ENCODE measurements at places on chromosomes 16 and 17.
A peak's percentile ranks its signal among the peaks of the same experiment; 100 is the strongest.

GRCh38 chr17:39954876-39955275 is 7.9 kb upstream of the GSDMA start:
- DNase-seq = no peak

GRCh38 chr17:57752031-57752905 is 7.2 kb upstream of the CCDC182 start:
- DNase-seq = no peak

- DNase-seq = no peak
These were observed 28.4 kb downstream of the HAPSTR1 start for GRCh38 chr16:9119795-9120194.

DNA sequence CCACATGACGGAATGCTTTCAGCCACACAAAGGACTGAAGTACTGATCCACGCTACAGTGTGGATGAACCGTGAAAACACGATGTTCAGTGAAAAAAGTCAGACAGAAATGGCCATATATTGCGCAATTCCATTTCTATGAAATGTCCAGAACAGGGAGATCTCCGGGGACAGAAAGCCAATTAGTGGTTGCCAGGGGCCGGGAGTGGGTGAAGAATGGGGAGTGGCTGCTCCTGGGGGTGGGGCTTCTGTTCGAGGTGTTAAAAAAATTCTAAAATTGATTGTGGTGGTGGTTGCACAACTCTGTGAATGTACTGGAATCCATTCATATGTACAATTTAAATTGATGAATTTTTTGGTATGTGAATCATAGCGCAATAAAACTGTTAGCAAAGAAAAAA is 154.8 kb upstream of the HSBP1 start:
- DNase-seq = no peak

DNA sequence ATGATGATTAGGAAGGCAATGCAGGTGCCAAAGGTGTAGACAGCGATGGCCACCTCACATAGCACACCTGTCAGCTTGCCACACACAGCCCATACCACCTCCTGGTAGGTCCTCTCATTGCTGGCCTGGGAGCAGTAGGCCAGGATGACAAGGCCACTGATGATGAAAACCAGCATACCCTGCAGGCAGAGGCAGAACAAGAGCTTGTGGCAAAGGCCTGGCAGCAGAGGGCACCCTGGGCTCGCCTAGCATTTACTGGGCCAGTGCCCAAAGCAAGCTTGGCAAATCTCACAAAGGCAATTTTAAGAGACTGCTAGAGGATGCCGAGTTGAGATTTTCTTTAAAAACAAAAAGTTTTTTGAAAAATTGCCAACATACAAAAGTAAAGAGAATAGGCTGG is 5.9 kb downstream of the SLC38A7 start:
- no peak for DNase-seq

- peak; percentile 90 for DNase-seq
These were observed 53.3 kb upstream of the TOB1 start for GRCh38 chr17:50919321-50920040.

GRCh38 chr17:17724307-17725010 is 43.2 kb downstream of the RAI1 start:
- peak; percentile 80 for DNase-seq

- DNase-seq = no peak
These were observed 5.4 kb upstream of the NUP85 start for GRCh38 chr17:75199886-75200618.

DNA sequence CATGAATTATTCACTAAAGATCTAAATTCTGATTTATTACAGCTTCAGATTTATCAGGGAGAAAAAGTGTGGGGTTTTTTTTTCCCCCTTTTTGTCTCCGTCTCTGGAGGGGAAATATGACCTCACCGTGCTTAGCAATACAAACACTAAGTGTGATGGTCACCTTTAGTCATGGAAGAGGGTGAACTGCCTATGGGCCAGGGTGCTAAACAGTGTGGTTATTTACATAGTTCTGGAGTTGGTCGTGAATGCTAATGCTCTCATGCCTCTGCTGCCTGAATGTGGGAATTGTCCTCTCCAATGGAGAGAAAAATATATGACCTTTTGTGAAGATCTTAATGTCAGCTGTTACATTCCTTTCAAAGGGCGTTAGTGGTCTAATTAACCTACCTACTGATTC is 44.8 kb upstream of the MSI2 start:
- no peak for DNase-seq

GRCh38 chr17:74840989-74841666 is 18.6 kb downstream of the GRIN2C start:
- DNase-seq = no peak

- DNase-seq = no peak
These were observed 4.2 kb upstream of the GPRC5B start for GRCh38 chr16:19888834-19889233.

DNA sequence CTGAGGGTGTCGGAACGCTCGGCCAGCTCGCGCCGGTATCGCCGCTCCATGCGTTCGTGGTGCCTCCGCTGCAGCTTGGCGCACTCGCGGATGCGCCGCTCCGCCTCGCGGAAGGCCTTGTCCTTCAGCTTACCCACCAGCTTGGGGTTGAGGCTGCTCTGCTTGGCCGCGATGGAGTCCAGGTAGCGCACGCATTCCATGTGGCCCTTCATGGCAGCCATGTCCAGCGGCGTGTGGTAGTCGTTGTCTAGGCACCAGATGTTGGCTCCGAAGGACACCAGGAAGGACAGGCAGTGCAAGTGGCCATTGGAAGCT is 2.8 kb downstream of the USH1G start:
- DNase-seq = no peak

DNA sequence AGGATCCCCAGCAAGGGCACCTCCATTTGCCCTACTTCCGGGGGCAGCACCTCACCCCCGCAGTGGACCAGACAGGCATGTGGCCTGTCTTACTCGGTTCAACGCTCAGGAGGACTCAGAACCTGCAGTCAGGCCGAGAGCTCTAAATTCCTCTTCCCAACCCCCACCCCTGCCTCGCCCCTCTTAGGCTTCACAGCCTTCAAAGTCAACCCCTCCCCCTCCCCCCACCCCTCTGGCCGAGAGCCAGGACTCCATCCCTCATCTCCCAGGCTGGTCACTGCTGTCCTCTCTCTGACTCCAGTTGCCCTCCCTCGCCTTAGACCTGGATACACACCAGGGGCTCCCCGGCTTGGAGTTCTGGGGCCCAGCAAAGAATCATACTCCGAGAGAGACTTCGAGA is 8.1 kb upstream of the HS3ST6 start:
- DNase-seq = no peak

DNA sequence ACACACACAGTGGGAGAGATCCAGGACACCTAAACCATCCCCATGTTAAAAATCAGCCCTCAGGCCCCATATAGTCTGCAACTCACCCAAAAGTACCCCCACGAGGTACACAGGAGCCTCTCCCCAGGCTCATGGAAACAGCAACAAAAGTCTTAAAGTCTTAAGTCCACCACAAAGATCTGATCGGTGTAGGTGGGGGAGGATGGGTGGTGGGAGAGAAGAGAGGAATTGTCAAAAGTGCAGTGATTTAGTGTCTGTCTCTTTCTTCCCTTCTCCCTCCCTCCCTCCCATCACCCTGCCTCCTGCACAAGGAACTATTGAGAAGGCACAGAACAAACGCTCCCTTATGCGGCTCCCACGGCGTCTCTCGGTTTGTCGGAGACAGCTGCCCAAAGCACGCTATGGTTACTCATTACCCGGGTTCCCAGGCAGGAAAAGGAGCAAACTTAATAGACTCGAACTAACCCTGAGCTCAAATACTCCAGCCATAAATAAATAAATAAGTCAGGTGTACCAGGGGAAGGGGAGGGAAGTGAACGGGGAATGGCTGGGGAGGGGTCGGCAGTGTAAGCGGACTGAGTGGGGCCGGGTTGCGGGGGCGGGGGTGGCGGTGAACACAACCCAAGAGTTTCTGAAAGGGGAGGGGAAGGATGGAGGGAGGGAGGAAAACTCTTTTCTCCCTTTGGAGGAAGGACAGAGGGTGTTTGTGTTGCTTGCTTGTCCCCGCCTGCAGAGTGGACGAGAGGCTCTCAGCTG is 477.4 kb downstream of the SLC39A11 start:
- no peak for DNase-seq

DNA sequence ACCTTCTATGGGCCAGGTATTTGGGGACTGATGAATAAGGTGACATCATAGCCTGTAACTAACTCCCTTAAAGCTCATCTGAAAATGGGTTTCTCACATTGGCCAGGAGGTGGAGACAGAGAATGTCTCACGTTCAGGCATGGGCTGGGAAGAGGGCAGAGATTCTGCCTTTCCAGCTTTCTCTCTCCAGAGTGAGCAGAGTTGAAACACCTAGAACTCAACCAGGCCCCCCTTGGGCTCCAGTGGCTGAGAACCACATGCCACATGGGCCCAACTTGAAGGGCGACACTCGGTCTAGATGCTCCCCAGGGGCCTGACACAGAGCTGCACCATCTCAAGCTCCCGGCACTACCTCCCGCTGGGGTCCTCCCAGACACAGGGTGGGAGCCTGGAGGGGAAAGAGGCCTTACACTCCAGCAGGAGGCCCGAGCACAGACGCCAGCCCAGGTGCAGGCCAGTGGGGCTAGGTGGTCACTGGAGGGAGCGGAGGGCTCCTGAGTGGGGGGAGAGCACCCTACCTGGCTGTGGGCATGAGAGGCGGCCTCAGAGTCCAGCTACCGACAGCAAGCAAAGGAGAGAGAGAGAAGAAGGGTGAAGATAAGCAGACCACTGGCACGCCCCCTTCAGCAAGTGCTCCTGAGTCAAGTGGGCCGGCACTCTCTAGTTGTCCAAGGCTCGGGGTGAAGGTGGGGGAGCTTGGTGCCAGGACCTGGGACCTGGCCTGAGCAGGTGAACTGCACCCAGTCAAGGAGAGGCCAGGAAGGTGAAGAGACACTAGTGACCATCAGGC is 55.9 kb downstream of the MYO18A start:
- DNase-seq = peak; percentile 61

- peak; percentile 45 for DNase-seq
These were observed 32.7 kb upstream of the RPH3AL start for GRCh38 chr17:385178-385835.

GRCh38 chr16:81003610-81004460 is 2.9 kb downstream of the CMC2 start:
- no peak for DNase-seq

GRCh38 chr16:67461600-67462278 is 19.2 kb downstream of the ATP6V0D1 start:
- DNase-seq = no peak

GRCh38 chr17:75269844-75270217 is 1.2 kb downstream of the MIF4GD start:
- DNase-seq = no peak

DNA sequence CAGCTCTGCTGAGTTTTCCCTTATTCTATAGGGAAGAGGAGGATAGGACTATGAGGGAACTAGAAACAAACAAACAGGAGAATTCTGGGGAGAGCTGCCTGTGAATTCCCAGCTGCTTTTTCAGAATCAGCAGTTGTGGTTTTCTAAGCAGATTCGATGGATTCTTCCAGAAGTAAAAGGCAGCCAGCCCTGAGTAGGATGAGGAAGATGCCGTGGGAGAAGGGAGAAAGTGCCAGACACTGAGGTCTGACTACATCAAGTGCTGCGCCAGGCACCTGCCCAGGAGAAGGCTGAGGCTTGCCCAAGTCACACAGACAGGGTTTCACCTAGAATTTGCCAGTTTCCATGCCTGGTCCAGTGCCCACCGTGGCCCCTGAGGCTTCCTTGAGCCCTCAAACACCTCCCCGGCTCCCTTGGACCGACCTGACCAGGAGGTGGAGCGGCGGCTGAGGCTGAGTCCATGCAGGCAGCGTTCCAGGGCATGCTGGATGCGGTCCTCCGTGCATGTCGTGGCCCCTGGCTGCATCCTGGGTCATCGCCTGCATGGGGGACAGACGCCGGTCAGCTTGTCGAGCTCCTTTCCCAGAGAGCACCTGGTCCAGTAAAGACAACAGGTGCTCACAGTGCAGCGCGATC is 43.6 kb upstream of the PIK3R6 start:
- DNase-seq = no peak

DNA sequence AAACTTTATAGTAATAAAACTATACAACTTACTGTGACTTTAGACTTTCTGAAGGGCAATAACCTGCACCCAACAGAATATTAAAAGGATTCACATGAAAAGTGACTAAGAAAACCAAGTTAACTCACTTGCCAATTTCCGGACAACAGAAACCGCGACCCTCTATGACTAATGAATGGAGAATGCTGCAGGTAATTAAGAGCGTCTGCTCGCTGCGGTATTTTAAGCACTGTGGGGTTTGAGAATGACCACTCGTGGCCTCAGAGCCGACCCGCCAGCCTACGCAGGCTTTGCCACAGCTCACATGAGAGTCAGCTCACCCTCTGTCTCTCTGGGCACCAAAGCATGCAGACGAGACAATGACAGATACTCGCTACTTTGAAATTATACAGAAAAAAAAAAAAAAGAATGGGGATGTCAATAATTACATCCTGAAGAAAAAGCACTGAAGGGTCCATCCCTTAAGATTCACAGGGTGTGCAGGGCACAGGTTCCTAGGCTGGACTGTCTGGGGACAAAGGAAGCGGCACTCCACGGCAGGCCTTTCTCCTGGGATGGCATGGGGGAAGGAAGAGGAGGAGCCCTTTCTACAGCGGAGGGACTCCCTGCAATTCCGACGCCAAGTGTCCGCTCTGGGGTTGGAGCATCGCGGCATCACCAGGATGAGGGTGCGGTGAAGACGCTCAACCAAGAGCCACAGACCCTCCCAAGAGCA is 35.0 kb downstream of the ZCCHC14 start:
- DNase-seq = no peak

DNA sequence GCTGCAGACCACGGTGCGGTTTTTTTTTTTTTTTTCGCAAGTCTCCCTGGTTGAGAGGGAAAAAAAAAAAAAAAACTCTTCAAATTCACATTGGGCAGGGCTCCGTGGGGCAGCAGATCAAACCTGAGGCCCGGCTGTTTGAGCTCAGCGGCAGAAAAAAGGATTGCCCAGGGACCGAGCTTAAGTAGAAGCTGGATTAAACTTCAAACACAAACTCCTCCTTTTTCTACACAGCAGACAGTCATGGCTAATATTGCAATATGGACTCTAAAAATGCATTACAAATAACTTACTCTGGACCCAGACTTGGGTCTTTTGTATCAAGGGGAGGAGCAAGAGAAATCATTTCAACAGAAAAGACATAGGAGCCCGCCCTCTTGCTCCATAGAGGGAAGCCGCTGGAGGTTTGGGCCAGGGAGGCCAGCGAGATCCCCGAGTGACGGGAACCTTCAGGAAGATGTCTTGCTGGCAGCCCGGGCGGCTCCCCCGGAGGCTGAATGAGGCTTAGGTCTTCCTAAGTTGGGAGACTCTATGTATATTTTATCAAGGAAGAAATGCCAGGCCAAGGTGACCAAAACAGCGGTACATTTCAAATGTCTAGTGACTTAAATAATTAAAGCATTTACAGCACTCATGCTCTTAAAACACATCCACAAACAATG is 167.7 kb downstream of the ZNF423 start:
- DNase-seq = no peak

DNA sequence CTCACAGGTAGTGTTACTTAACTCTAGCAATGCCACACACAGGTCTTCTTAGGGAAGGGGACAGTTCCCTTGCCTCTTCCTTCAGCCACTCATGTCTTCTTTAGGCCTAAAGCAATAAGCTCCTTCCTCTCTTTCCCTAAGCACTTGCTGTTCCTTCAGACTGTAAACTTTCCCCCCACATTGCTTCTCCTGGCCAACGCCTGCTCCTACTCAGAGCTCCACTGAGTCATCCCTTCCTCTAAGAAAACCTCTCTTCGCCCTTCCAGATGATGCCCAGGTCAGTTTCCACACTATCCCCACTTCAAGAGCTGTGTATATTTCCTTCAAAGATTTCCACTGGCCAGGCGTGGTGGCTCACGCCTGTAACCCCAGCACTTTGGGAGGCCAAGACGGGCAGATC is 12.5 kb upstream of the EPOP start:
- no peak for DNase-seq

Measured in GM12891 (cell line).